GOT3 (cell line): ENCODE measurements at places on chromosomes 6 and 20.

GRCh38 chr20:60802676-60803075 lies 449.4 kb upstream of the CDH4 start:
- no peak for DNase-seq

GRCh38 chr6:4518506-4518905 lies 257.7 kb upstream of the CDYL start:
- DNase-seq = no peak

DNA sequence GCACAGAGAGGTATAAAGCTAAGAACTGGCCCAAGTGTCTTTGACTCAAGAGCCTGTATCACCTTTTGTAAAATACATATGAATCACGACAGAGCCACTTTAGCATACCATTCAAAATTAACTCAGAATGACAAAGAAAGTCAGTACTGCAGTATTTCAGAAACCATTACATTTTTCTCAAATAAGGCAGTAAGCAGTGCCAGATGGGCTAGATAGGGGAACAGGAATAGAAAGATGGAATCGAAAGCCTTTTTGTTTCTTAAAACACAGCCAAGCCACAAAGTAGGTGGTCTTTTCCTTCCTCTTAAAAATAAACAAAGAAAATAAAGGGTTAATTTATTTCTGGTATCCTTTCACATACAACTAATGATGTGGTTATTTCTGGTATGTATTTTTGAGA lies 10.3 kb downstream of the CLDN20 start:
- no peak for DNase-seq

DNA sequence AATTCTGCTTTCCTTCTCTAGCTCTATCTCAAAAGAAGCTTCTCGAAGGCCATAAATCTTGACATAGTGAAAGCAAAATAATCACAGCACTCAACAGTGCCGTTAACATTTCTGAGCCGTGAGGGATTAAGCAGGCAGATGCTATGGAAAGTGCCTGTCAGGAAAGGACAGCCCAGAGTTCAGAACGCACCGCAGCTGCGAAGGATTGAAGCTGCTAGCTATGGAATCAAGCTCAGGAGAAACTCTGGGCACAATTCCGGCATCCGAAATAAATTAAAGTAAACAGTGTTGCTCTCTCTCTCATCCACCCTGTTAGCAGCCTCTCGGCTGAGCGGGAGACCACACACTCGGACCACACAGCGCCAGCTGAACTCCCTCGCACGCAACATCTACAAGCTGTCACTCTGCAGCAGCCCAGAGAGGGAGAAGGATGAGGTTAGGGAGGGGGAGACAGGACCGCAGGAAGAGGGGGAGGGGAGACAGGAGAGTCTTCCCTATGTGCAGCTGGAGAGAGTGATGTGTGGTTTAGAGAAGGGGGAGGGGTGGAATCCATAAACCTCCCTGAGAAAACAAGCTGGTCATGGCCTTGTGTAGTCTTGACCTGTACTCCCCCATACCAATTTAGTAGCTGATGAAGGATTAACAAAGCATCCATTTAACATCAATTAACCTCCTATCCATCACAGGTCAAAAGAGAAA lies 9.0 kb downstream of the EXOC2 start:
- no peak for DNase-seq

DNA sequence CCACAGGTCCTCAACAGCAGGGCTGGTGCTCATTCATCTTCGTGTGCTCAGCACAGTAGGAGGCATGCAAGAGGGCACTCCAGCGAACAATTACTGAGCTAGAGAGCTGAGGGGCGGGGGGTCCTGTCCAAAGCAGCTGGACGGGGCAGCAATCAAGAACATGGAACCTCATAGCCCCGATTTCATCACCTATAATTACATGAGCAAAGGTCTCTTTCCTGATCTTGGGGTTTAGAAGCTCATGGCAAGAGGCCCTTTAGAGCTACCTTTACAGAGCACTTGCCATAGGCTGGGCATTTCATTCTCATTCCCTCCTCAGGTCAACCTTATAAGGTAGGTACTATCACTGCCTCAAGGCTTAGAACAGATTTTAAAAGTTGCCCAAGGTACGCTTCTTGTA lies 10.4 kb downstream of the MOCS1 start:
- DNase-seq = no peak

DNA sequence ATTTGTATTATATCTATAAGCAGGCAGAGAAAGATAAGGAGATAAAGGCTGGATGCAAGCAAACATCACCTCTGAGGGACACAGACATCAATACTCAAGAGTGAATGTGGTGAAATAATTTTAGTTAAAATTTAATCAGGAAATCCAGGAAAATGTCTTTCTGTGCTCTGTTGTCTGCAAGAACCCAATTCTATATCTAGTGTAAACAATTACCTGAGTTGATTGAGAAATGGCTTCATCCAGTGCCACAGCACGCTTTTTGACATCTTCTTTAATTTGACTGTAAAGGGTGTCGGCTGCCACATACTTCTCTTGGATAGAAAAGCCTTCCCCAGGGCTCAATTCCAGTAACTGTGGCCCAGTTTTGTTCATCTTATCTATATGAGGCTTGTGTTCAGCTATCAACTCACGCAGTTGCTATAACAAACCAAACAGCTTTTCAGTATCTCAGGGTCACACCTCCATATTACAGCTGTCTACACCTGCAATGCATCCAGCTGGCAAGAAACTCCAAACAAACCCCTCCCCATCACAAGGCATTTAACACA lies 131.6 kb downstream of the DST start:
- DNase-seq = no peak

- no peak for DNase-seq
Measured at GRCh38 chr20:63081831-63082230, 75.1 kb upstream of the BHLHE23 start.

DNA sequence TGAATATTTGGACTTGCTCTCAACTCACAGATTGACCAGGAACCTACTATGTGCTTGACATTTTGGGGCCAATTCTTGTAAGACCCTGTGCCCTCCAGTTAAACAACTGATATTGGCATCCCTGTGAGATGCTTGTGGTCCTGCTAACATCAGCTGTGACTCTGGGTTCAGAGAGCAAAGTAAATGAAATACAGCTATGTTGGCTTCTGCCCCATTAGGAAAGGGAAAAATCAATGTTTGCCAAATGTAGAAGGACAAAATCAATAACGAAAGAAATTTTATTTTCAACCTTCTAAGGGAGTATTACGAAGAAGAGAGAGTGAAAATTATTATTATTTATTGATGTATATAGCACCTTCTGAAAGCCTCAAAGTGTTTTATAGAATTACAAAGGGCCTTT lies 266.9 kb upstream of the ARID1B start:
- DNase-seq = no peak
